ENCODE measurements at places on chromosomes 4 and X. TPM values are rescaled to one million over a fixed set of nuclear protein-coding genes. Genes with fewer than 3 reads are reported as not detected.

NOX1 gene
- total RNA-seq: not detected

PRSS12 gene
- total RNA-seq: 1.7 TPM

DNA sequence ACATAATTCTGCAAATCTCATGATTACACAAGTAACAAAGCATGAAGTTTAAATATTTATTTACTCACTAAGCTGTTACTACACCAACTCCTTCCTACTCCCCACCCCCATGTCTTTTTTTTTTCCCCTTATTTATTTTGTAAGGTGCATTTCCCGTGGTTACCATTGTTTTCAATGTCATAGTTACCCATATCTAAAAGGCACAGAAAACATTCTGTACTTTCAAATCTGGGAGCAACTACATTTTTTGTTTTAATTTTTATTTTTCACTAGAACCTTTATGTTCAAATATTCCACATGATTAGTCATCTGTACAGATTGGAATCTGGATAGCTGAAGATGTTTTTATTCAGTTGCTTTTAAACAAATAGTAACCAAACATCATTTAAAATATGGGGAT is 62.8 kb downstream of the PPP3CA start:
- ATAC-seq: no peak

DNA sequence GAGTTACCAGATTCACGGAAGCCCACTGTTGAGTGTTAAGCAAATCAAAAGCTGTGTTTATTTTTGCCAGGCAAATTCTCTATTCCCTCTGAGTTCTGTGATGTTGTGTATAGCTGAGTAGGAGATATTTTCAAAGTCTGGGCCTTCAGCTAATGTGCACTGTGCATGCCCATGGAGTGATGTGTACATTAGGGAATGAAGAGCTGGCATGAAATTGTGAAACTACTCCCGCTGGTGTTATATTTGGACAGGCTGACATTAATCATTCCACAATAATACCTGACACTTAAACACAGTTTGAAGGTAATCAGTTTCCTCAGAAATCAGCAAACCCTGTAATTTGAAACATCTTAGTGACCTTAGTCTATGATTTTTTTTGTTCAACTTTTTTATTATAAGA is 88.1 kb upstream of the MBNL3 start:
- ATAC-seq: no peak

DNA sequence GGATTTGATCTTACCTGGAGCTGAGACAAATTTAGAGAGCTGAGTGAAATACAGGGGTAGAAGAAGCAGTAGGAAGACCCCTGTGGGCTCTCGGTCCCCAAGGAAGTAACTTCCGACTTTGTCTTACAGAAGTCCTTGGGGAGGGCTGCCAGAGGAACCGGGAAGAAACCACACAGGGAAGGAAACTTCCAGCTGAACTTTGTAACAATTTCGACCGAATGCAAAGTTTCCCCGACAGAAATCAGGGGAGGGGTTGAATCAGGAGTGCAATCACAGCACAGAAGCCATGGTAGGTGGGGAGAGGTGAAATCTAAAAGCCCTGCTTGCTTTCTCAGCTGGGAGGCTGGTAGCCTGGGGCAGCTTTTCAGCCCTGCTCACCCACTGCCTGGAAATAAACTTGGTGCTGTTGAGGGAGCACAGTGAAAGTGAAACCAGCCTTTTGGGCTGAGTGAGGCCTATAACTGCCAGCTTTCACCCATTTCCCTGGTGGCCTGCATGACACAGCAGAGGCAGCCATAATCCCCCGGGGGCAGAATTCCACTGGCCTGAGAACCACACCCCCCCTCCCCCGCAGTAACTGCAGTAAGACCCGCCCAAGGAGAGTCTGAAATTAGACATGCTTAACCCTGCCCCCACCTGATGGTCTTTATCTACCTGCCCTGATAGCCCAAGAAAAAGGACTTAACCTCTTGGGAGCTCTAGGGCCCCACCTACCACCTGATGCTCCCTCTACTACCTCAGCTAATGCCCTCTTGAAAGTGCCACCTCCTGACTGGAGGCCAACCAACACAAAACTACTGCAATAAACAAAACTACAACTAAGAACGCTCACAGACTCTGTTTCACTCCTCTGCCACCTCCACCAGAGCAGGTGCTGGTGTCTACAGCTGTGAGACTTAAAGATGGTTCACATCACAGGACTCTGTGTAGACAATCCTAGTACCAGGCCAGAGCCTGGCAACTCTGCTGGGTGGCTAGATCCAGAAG is 248.2 kb downstream of the PARM1 start:
- ATAC-seq: no peak

DNA sequence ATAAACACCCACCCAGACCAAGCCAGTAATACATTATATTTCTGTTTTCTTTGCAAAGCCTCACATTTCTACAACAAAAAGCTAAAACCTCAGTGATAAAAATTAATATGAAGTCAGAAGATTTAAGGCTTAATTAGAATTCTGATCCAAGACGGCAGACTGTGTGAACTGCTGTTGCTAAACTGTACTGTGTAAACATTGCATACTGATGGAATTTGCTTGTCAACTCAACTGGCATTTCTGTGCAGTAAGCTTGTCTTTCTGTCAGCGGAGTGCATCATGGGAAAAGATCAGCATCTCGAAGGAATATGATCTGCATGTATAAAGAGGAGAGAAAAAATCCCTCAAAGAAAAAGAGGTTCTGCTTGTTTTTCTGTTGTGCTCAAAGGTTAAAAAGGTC is 69.4 kb upstream of the SPANXB1 start:
- ATAC-seq: no peak

- no peak for ATAC-seq
Observed at GRCh38 chr4:26181616-26182015, 139.2 kb upstream of the RBPJ start.

SATL1 gene
- total RNA-seq: not detected

- no peak for ATAC-seq
Observed at GRCh38 chrX:39602195-39602594, 495.6 kb downstream of the BCOR start.

- no peak for ATAC-seq
Observed at GRCh38 chr4:48350871-48351270, 9.5 kb downstream of the SLAIN2 start.

DNA sequence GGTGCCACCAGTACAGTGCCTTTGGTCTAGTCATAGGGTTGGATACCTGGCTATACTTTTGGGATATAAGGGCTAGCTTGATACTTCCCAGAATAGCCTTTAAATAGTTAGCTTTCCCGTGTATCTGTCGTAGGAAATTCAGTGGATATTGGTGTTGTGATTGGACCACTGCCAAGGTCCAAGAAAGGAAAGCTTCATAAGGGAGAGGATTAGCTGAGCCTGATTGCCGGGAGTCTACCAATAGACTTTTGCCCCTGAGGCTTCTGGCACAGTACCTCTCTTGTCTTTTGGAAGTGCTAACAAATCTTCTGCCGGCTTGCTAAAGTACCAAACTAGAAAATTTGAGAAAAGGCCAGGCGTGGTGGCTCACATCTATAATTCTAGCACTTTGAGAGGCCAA is 350.6 kb downstream of the CHIC1 start:
- no peak for ATAC-seq

DNA sequence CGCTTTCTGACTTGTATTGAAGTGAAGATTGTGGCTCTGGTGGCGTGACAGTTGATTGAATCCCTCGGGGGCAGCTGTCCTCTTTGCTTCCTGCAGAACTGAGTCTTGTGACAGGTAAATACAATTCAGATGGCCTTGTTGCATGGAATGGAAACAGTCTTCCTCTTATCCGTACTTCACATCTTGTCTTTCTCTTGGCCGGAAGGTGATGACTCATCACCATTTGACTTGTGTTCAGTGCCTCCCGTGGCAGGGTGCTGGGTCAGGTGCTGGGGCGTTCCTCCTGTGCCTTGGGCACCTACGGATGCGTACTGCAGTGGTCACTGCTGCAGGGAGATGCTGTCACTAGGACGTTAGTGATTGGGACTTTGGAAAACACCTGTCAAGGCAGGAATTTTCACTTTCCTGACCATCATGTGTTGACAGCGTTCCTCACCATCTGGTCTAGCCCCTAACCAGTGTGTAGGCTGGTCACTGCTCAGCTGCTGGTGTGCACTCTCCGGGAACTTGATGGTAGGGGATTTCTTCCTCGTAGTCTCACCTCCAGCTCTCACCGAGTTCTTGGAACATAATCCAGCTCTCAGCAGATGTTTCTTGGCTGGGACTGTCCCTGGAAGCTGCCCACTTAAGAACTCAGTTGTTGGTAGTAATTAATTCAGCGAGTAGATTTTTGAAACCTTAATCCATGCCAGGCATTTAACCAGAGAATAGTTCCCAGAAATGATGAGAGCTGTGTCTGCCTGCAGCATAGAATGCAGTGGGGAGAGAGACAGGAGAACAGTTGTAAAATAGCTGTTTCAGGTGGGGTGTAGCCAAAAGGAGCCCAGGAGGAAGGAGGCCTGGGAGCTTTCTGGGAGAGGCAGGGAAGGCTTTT is 7.2 kb downstream of the TBC1D14 start:
- peak; percentile 35 for ATAC-seq

PRDX4 gene
- 97.0 TPM for total RNA-seq

DNA sequence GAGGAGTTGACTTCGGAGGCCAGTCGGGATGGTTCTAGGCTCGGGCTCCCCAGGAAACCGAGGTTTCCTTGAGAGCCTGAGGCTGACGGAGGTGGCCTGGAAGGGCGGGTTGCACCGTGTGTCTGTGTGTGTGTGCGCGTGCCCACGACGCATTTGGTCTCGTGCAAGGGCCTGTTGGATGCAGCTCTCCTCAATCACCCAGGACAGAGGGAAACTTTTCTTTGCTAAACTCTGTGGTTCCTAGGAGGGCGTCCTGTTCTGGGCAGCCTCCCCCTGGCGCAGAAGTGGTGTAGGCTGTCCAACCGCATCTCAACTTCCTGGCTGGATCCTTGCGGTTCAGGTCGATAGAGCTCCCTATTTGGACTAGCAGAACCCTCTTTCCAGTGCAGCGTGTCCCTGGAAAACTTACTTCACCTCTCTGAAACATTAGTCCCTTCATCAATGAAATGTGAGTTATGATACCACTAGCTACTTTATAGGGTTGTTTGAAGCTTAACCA is 973 bp downstream of the STK32B start:
- ATAC-seq: peak; percentile 6

GRCh38 chrX:135632353-135632752 is 81.1 kb upstream of the CT45A1 start:
- ATAC-seq: no peak

OTUD6A gene
- total RNA-seq: not detected

- no peak for ATAC-seq
Observed at GRCh38 chrX:101693476-101693875, 33.8 kb upstream of the ARMCX2 start.

LRP2BP gene
- 0.81 TPM for total RNA-seq

DNA sequence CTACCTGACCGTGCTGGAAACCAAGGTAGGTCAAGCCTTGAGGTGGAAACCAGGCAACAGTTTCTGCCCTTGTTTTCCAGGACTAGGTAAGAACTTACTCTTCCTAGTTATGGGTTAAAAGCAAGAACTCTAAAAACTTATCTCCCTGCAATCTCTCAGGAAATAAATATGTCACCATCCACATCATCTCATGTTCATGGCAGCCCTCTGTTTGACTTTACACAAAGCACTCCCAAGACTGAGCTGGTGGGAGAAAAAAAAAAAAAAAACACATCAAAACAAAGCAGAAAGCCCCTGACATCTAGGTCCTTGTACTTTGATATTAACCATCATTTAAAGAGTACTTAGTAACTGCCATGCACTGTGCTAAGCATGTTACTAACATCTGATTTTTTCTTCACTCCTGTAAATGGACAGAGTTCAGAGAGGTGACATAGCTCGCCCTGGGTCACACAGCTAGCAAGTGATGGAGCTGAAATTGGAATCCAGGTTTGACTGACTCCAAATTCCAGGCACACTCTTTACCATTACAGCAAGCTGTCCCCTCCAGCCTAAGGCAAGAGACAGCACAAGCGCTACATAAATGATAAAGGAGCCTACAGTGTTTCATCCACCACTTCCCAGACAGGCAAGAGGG is 102.8 kb upstream of the NOCT start:
- ATAC-seq: no peak

GRCh38 chr4:127606823-127607222 is 25.9 kb upstream of the INTU start:
- no peak for ATAC-seq

DNA sequence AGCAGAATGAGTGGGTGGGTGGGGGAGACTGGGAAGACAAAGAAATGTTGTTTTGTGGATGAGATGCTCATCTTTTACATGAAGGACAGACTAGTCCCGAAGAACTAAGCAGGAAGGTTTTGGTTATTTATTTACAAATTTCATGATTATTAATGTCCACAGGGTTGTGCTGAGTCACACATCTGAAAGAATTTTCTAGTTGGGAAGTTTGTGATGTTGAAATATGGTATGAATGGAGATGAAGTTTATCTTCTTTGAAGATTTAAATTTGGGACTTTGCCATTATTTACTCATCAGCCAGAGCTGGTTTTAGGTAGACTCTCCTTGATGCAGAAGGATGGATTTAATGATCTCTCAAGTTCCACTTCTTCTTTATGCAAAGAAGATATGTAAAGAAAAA is 75.5 kb downstream of the MOSPD2 start:
- ATAC-seq: no peak

DNA sequence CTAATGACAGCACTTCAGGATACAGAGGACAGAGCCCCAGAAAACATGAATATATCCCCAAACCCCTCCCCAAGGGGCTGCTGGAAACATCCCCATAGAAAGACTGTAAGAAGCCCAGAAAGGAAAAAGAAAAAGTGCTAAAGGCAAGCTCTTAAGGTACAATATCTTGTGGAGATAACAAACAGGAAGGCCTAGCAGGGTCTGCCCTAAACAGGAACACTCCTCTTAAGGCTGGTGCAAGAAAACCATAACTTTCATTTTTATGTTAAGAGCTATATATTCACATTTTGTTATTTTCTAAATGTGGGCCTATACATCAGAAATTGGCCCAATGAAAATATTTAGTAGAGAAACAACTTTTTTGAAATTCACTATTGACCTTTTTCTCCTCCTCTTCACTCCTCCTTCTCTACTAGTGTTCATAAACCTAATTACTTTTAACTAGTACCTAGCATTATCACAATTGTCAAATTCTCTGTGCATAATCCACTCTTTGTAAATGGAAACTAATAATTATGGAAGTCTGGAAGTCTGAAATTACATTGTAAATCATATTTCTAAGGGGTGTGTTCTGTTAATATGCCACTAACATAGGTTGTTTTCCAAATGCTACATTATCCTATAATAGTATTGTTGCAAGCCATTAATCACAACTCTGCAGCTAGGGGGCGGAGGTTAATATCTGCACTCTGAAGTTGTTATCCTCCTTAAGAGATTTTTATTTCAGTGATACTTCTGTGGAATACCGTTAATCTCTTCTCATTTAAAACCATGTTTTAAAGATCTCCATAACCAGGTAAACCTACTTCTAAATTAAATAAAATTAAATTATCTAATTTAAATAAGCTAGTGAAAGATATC is 59.8 kb downstream of the CASK start:
- ATAC-seq: no peak

DNA sequence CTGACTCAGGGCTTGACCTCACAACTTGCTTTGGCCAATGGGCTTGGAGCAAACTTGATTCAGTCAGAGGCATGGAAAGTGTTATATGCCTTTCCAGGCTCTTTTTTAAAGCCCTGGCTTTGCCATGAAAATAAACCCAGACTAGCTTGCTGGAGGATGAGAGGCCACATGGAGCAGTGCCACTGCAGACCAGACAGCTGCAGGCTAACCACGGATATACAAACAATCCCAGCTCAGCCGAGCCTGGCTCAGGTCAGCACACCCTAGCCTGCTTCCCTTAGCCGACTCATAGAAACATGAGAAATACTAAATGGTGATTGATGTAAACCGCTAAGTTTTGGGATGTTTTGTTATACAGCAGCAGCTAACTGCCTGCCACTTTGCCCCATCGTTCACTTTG is 345.1 kb downstream of the ARHGAP10 start:
- ATAC-seq: no peak

IL13RA1 gene
- total RNA-seq: 113 TPM

All from gastroesophageal sphincter (tissue), 4 donors.